Uterus (tissue), 4 donors: ENCODE measurements at places on chromosomes 5 and 9. TPM values are rescaled to one million over a fixed set of nuclear protein-coding genes. Genes with fewer than 3 reads are reported as not detected.

SCGB3A2 gene
- not detected for total RNA-seq

SH3GL2 gene
- not detected for total RNA-seq

ANKRD34B gene
- total RNA-seq, result not detected

TTC23L gene
- total RNA-seq, result not detected

SLC6A3 gene
- not detected for total RNA-seq

MRNIP gene
- total RNA-seq, result 138 TPM

DNA sequence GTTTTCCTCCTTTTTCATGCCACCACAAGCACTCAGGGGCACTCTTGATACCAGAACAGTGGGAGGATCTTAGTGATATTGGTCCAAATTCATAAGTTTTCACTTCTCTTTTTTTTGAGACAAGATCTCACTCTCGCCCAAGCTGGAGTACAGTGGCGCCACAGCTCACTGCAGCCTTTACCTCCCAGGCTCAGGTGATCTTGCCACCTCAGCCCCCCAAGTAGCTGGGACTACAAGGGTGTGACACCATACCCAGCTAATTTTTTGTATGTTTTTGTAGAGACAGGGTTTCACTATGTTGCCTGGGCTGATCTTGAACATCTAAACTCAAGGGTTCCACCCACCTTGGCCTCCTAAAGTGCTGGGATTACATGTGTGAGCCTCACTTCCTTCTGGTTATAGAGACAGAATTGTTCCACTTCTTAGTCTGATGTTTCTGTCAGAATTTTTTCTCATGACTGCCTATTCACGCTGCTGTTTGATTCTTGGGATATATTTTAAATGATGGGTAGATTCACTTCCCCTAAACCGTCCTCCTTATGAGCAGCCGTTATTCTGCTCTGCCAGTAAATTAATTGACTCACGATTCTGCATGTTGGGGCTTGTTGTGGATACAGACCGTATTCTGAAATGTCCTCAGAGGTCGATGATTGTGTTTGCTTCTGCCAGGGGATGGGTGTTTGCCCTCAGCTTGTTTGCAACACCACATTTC is 30.8 kb downstream of the MTAP start:
- H3K27me3 ChIP-seq, result no peaks in the 10 kb centered on the region
- DNase-seq, result no peak
- no peaks in the 10 kb centered on the region for H3K4me1 ChIP-seq
- H3K4me3 ChIP-seq, result no peak overlapping the region
- H3K36me3 ChIP-seq, result no peaks in the 10 kb centered on the region
- H3K27ac ChIP-seq, result no peak overlapping the region

DNA sequence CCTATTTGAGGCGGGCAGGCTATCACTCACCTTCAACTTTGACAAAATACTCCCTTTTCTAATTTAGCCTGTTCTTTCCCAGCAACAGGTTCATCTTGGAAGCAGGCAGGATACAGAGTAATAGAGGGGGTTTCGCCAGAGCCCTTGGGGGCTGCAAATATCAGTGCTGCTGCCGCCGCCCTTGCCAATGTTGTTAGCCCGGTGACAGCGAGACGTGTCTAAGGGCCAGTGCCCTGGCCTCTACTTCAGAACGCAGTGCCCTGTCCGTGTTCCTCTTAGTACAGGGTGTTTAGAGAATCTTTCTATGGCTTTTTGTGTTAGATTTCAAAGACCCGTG is 703 bp downstream of the FAM120AOS start:
- H3K36me3 ChIP-seq, result no peaks in the 10 kb centered on the region
- peak overlapping the region; percentile 69 for H3K4me3 ChIP-seq
- peak overlapping the region; percentile 98 for H3K27ac ChIP-seq
- no peaks in the 10 kb centered on the region for H3K27me3 ChIP-seq
- no peaks in the 10 kb centered on the region for H3K4me1 ChIP-seq

DNA sequence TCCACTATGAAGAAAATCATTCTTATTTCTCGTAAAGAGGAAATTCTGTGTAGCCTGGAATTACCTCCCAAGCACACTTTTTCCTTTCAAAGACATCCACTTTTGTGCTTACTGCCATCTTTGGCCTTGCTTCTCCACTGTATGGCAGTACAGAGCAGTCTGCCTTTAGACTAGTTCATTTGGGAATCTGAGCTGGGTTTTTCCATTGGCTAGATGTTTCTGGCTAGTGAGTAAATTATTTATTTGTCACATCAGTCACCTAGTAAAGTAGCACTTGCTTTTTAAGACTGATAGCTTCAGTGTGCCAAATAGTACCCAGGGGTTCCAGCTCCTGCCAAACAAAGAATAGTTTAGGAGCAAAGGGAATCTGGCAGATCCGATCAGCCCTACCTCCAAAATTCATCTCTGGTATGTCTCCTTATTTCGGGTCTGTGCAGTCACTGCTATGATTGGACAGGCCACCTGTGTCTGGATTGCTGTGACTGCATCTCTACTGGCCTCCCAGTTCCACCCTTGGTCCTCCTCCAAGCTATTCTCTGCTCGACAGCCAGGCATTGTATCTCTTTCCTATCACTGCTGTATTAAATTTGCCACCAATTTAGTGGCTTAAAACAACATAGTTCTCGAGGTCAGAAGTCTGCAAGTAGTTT is 97.6 kb downstream of the NUDT12 start:
- no peak overlapping the region for H3K27ac ChIP-seq
- H3K4me3 ChIP-seq, result no peak overlapping the region
- H3K4me1 ChIP-seq, result no peaks in the 10 kb centered on the region
- no peaks in the 10 kb centered on the region for H3K27me3 ChIP-seq

DNA sequence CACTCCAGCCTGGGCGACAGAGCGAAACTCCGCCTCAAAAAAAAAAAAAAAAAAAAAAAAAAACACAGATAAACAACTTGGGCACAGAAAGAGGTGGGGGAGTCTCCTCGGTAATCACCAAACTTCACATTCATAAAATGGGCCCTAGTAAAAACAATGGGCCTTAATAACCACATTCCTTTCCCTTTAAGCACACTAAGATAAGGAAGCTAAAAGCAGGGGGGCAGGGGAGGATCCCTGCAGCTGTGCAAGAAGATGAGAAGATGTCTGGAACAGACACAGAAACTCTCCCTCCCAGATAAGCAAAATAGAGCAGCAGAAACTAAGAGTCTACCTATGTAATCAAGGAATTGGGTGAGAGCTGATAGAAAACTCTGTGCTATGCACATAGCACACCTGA is 111.2 kb upstream of the FAM174A start:
- no peaks in the 10 kb centered on the region for H3K36me3 ChIP-seq
- H3K4me1 ChIP-seq, result no peaks in the 10 kb centered on the region
- no peak overlapping the region for H3K4me3 ChIP-seq
- no peak for DNase-seq
- no peaks in the 10 kb centered on the region for H3K27me3 ChIP-seq
